Activated CD4-positive, CD25-positive, alpha-beta regulatory T cell treated with anti-CD3 and anti-CD28 coated beads, Interleukin-2, amount 50 U/mL, for 24 hours (primary cell): ENCODE measurements at places on chromosomes 2 and 18.

- no peak for ATAC-seq
Observed at GRCh38 chr2:190582736-190583506, 48.4 kb upstream of the NEMP2 start.

GRCh38 chr18:48897531-48897930 lies 53.2 kb downstream of the SMAD7 start:
- no peak for ATAC-seq

DNA sequence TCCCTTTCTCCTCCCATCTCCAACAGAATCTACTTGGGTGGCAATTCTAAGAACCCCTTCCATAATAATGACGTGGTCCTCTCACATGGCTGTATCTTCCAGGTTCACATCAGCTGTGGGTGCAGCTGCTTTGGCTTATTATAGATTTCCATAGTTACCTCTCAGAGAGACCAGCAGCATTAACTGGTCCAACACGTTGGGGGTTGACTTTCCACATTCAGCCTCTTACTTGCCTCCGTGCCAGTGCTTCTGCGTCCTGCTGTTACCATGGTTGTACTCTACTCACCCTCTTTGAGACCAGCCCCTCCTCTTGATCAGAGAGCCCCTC lies 570.7 kb downstream of the PLCL1 start:
- ATAC-seq = no peak

DNA sequence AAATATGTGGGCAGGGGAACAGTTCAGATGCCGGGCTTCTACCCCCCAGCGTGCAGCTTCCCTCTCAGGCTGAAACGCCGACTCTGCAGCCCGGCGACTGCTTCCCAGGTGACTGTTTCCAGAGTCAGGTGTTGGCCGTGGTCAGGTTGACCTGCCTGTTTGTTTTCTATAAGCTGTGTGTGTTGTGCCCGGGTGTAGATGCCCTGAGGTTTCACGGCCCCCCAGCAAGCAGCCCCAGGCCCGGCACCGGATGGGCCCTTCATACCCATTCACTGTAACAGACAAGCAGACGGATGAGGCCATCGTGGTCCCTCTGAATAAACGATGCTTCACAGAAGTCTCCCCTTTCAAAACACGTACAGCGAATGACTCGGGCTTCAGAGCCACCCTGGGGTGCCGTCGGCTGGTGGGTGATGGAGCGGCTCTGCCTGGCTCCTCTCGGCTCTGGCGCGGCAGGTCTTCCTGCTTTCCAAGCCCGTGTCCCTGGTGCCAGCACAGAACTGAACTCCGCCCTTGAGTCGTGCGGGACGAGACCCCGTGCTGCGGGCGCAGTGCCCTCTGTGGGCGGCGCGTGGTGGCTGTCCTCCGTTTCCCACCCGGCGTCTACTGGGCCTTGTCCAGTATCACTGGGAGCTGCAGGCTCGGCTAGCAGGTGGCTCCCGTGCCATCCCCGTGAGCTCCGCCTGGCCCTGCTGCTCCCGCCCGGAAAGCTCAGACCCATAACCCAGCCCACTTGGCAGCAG lies 15.0 kb upstream of the KCNG2 start:
- no peak for ATAC-seq

DNA sequence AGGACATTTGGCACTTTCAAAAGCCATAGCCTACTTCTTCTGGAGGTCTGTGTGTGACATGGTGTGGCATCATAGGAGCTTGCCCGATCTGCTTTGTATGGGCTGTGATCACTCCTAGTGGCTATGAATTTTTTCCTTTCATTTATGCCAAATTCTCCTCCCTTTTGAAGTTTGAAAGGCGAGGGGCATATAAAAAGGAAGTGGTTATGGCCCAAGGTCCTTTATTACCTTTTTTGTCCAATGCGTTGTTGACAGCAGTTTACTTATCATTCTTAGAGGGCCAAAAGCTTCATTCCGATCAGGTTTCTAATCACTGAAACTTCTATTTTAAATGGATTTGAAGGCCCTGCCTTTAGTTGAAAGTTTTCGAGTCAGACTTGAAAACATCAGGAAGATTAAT lies 224.3 kb upstream of the FOSL2 start:
- ATAC-seq = no peak

DNA sequence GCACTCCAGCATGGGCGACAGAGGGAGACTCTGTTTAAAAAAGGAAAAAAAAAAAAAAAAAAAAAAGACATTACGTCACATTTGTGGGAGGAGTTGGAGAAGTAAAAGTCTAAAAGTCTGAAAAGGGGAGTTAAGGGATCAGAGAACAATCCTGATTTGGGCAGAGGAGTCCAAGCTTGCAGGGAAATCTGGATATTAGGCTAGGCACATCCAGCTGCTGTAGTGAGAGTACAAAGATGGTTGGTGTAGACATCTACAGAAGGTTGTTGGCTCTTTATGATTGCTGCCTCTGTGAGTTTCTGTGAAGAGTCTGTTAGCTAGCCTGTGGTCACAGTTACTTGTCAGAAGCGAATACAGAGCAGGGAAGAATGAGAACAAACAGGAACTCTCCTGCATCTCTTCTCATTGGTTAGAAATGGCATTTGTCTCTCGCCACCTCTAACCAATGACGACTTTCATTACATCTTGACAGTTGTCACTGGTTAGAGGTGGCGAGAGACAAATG lies 3.3 kb upstream of the OSBPL6 start:
- no peak for ATAC-seq
